Activated CD4-positive, alpha-beta T cell treated with anti-CD3 and anti-CD28 coated beads, Interleukin-2, Interleukin-4, amounts not matched to agents 100 ng/mL and 50 ng/mL, durations not matched to agents 16 hours and 8 hours (primary cell): ENCODE measurements at places on chromosomes 11 and 22.

DNA sequence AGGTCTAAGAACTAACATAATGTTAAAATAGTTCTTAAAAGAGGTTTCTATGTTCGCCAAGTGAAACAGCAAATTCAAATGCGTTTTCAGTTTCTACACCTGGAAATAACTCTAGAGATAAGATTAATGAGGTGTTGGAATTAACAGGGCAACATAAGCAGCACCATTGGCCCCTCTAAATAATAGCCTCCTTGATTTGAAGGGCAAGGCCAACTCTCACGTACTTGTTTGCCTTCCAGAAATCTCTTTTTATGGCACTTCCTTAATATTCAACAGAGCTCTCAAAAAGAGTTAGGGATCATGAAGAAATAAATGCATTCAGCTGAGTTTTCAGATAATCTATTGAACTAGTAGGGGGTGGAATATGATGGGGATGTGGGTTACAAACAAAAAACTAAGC, 80.9 kb downstream of the AASDHPPT start:
- DNase-seq, result no peak

DNA sequence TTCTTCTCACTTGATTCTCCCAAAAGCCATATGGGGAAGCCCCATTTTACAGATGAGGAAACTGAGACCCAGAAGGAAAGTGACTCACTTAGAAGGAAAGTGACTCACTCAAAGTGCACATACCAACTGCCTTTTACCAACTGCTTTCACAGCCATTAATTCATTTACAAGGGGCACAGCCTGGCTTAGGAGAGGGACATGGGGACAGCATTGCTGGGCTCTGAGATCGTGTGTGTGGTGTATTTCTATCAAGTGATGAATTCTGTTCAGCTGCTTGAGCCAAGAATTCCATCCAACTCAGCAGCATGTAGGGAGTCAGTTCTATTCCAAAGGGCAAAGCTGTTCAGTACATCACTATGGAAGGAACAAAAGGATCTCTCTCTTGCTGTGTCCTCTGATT, 23.5 kb upstream of the PAK1 start:
- peak; percentile 16 for DNase-seq

DNA sequence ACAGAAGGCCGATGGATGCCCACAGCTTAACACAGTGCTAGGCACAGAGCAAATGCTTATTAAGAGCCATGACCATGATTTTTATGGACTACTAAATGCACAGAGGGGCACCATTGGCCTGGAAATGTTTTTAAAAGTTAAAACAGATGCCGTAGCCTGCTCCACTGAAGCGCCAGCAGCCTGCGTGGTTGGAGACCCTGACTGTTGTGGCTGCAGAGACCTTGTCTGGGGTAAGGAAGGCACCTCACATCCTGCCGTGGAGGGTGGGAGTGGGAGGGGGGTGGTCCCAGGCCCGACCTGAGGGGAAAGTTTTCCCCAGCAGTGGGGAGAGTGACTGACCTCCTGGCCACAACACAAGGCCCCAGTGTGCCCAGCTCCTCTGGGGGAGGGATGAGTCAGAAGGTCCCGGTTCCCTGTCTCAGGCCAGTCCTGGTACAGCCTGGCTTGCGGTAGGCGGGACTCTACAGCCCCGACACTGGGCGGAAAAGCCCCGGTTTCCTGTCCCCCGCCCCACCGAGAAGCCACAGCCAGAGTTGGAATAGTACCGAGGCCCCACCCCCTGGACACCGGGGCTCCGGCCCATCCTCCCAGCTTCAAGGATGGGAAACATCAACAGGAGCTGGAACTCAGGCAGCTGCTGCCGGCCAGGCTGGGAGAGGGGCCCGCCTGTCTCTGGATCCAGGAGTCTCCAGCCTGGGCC, 7.0 kb downstream of the CHST1 start:
- DNase-seq, result no peak

DNA sequence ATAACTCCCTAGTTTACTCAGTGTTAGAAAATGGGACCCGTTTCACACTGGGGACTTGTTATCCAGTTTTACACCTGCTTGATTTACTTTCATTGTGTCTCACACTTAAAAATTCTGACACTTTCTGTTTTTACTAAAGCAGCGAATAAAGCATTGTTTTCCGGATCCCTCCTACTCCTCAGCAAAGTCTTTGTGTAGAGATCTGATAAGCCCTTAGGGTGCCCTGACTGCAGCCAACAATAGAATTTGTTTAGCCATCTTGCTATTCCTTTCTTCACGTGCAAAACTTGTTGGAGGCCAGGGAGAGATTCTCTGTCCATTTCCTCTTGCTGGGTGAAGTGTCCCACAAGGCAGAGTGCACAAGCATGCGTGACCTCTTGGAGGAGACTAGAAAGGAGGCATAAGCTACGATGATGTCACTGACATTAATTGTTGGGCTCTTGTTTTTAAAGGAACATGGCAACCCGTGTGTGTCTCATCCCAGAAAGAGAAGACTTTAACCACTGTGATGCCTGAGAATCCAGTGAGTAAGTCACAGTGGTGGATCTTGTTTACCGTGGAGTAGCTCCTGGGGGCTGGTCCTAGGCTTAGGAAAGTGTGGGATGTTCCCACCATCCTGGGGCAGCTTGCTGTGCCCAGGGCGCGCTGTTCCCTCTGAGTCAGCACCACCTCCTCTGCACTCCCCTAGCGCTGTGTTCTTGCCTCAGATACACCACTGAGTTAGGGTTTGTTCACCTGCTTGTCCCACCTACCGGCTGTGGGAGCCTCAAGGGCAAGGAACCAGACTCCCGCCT, 27.7 kb downstream of the MICAL2 start:
- DNase-seq, result no peak

- no peak for DNase-seq
Measured at GRCh38 chr11:109784536-109784935, 308.7 kb upstream of the ZC3H12C start.

- no peak for DNase-seq
Measured at GRCh38 chr11:76665172-76665571, 5.4 kb downstream of the LRRC32 start.

GRCh38 chr22:17400305-17400704, 31.0 kb downstream of the CECR2 start:
- DNase-seq, result no peak

DNA sequence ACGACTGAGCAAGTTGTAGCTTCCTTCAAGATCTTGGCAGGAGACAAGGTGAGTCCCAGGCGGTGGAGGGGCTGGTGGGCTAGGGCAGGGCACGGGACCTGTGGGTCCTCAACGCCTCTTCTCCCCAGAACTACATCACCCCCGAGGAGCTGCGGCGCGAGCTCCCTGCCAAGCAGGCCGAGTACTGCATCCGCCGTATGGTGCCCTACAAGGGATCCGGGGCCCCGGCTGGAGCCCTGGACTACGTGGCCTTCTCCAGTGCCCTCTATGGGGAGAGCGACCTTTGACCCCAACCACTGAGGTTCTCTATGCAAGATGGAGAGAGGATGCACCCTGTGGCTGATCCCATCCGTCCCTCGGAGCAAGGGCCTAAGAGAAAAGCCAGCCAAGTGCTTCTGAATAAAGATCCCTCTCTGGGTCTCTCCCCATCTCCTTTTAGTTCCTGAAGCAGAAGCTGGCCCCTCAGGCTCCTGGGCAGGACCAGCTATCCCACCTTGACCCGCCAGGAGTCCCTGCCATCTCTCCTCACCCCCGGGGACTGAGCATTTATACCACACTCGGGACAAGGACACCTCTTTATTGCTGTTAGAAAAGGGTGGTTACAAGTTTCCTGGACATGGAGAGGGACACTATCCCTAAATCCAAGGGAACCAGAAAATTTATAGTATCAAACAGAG, 5.4 kb downstream of the CTSF start:
- DNase-seq, result no peak

GRCh38 chr11:100329352-100329751, 357.7 kb upstream of the ARHGAP42 start:
- DNase-seq, result no peak

- peak; percentile 34 for DNase-seq
Measured at GRCh38 chr11:43282607-43283440, 29.0 kb upstream of the API5 start.

DNA sequence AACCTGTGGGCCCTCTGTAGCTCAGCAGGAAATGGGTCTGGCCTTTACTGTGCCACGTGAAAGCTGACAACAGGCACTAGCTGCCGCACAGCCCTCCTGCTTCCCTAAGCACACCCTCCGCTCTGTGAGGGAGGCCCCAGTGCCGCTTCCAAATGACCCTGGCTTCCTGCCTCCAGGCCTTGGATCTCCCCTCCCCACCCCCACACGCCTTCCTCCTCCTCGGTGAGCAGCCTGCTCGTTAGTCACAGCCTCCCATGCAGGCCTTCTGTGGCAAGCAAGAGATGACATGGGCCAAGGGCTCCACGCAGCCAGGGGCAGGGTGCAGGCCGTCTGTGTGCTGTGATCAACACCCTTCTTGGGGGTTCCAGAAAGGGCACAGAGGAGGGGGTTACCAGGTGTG, 15.3 kb upstream of the RASL10A start:
- DNase-seq, result no peak

- no peak for DNase-seq
Measured at GRCh38 chr11:75576499-75576918, 14.5 kb downstream of the SERPINH1 start.

- DNase-seq, result no peak
Measured at GRCh38 chr11:88171982-88172381, 3.3 kb downstream of the RAB38 start.

GRCh38 chr11:48043991-48044512, 63.7 kb downstream of the PTPRJ start:
- DNase-seq, result no peak

DNA sequence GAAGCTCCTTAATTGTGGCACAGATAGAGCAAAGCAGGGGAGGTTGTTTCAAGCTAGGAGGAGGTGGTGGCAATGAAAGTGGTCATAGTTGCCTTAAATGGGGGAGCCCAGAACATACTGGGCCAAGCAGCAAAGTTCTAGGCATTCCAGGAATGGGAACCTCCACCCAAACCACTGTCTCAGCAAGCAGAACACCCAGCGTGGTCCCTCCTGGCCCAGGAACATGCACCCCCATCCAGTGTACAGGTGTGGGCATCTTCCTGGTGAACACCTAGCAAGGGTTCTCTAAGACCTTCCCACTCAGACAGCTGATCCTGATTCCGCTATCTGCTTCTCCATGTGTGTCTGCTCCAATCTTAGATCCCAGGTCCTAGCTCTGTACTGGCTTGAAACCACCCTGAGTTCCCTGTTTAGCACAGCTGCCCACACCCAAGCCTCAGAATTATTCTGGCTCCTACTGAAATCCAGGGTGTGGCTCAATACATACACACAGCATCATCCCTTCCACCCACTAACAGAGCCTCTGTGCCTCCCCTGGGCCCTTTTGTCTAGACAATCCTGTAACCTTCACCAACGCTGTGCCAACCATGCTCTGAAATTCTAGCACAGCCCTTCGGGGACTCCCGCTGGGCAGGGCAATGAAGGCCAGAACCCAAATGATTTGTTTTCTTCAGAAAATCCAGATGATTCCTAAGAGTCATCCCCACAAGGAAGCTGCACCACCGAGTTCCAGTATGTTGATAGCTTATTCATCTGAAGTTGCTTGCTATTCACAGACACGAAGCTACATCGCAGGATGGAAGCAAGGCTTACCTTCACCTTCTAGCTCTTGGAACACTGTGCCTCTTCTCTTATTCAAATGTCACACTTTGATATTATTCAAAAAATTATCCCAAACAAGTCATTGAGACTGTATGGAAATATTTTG, 76.6 kb downstream of the ABTB2 start:
- DNase-seq, result no peak

- DNase-seq, result no peak
Measured at GRCh38 chr11:128546916-128547315, 40.4 kb downstream of the ETS1 start.

DNA sequence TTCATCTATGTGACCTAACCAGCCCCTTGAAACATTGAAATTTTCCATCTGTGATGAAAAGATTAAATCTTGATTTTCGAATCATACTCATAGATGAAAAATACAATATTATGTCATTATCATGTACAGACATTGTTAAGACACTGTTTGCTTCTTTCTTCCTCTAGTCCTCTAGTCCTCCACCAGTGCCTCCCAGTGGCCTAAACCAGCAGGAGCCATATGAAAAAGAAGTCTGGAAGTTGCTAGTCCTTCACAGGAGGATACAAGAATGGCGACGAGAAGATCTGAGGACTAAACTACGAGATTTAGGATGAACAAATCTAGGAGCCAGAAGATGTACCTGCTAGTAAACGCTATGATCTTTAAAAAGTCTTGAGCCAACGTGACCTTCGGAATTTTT, 134.1 kb downstream of the SLC17A6 start:
- DNase-seq, result no peak

DNA sequence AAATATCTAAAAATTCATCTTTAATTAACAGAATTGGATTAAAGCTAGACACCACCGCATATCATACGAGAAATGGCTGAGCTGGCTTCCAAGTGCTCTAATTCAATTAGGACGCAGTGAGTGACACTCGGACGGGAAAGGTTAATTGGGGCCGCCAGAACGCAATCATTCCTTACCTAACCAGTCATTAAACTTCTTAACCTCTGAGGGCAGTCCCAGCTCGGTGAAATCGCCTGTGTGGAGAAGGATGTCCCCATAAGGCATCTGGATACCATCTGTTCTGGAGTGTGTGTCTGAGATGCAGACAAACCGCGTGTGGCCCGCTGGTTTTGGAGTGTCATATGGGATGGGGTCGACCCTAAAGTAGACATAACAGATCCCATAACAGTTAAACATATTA, 50.3 kb downstream of the MPPED2 start:
- DNase-seq, result no peak
